ENCODE measurements at places on chromosomes 7 and 10. TPM values are rescaled to one million over a fixed set of nuclear protein-coding genes. Genes with fewer than 3 reads are reported as not detected.

DNA sequence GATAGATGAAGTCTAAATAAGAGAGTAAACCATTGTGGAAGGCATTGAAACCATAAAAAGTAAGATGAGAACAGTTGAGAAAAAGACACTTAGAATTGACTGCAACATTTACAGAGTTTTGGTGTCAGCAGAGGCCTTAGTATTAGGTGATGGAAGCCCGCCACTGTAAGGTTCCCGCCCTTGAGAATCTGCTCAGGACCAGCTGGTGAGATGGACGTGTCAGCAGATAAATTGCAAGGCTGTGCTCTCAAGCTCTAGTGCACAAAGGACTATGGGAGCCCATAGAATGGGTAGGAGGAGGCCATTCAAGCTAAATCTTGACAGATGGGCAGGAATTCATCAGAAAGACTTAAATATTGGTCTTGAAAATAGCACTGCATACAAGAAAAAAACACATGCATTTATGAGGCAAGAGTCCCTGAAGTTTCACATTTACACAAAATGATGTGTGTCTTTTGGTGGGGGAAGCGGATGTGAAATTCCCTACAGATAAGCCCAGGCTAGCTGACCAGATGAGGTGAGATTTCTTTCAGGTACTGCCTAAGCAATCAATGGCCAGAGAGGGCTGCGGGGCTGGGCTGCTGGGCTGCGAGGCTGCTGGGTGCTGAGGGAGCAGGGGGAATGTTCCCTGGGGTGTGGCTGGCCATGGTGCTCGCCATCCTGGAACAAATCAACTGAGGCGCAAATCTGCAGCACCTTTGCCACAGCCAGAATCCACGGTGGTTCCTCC lies 42.5 kb downstream of the SYPL1 start:
- no peak for DNase-seq

DNA sequence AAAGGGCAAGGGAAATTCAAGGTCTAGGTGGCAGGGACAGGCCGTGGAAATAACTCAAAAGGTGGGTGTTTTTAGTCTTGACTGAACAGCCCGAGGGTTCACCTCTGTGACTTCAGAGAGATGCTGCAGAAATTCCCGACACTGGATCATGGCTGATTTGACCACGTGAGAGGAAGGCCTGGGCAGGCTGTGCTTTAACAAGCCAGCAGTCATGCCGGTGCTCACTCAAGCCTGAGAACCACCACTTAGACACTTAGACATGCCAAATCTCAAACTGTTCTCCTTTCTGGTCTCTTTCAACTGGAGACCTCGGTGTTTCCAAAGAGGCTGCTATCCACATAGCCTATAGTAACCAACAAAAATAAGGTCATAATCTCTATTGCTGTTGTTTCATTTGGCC lies 15.4 kb downstream of the TECTB start:
- DNase-seq, result no peak

The CLDN4 gene
- not detected for total RNA-seq

GRCh38 chr7:121259826-121260225 lies 69.0 kb upstream of the WNT16 start:
- DNase-seq, result no peak

DNA sequence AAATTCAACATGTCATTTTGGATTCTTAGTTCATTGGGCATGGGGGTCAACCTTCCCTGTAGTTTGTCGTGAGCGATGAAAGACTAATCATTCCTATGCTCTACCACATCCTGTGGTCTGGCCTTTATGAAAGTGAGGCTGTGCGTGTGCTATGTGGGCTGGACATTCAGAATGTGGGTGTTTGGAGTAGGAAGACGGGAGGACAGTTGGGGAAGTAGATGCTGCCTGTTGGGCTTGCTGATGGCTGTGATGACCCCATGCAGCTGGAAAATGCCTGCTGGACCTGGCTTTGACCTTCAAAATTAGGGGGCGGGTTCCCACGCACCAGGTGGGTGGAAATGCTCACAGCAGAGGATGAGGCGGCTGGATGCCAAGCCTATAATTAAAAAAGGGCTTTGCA lies 90.9 kb upstream of the MKI67 start:
- no peak for DNase-seq

The SLC13A4 gene
- total RNA-seq, result 0.05 TPM

The APBB1IP gene
- not detected for total RNA-seq

DNA sequence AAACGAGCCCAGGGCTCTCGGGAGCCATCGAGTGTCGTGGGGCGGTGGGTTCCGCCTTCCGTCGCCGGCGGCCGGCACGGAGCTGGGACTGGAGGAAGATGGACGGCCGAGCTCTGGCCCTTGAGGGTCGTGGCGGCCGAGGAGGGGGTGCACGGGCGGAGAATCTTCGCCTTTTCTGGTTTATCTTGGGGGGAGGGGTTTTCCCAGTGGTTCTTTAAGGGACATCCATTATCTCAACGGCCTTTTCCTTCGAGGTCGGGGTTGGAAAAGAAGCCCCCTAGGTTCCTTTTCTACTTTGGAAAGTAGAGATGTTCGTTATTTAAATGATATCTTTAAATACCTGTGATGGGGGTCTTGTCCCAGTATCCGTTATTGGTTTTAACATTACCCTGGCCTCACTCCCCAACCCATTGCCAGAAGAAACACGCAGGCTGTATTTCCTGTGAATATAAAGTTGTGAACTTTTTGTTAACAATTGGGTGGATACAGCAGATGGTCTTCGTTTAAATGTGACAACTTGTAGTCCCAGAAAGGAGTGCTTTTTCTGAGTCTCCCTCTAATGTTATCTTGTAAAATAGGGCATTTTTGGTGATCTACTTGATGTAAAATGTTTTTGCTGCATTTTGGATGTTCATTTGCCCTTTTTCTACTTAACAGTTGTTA lies 765 bp downstream of the CCAR1 start:
- no peak for DNase-seq

The TMEM229A gene
- not detected for total RNA-seq

All from MG63 (cell line).